ENCODE measurements at places on chromosomes 16 and 17.

DNA sequence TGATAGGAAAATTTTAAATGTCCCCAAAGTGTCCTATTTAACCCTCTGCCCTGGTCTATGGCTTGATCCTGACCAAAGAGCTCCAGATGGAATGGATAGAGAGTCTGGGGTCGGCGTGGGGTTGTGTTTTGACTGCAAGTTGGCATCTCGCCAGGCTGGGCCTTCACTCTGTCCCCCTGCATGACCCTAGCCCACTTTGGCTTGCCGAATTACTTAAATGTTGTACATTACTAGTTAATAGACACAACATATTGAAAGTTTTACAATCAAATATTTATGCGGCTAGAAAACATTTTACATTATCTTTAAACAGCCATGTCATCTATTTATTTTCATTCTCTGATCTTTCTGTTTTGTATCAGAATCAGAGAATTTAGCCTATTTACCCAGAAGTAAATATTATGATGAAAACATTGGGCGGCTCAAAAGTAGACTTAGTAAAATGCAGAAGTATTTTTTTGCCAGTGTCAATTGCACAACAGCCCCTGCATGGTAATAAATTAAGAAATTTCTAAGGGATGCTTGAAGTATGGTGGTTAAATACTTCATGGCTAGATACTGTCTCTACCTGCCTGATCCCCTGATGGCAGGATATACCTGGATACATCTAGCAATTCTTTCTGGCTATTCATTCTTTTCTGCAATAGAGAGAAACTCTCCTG lies 18.8 kb upstream of the MYOCD start:
- DNase-seq: no peak

DNA sequence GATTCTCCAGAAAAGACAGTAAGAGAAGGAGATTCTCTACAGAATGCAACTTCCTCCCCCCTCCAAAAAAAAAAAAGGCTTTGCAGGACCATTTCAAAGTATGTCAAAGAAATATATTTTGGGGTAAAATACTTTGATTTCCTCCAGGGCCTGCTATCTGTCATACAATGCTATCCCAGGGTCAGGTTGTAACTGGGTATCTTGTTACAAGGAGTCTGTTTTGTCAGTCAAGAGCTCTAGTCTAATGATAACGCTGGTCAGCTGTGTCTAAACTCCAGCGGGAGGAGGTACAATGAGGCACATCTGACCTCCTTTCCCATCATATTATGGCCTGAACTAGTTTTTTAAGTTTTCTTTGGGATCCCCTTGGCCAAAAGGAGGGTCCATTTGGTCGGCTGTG lies 408.4 kb upstream of the CDH5 start:
- no peak for DNase-seq

GRCh38 chr17:32350666-32351418 lies 885 bp downstream of the ZNF207 start:
- peak; percentile 58 for DNase-seq

GRCh38 chr16:30063893-30064728 lies 1.4 kb upstream of the ALDOA start:
- DNase-seq: no peak

- no peak for DNase-seq
These were observed 389.8 kb downstream of the CA10 start for GRCh38 chr17:51768706-51769105.

DNA sequence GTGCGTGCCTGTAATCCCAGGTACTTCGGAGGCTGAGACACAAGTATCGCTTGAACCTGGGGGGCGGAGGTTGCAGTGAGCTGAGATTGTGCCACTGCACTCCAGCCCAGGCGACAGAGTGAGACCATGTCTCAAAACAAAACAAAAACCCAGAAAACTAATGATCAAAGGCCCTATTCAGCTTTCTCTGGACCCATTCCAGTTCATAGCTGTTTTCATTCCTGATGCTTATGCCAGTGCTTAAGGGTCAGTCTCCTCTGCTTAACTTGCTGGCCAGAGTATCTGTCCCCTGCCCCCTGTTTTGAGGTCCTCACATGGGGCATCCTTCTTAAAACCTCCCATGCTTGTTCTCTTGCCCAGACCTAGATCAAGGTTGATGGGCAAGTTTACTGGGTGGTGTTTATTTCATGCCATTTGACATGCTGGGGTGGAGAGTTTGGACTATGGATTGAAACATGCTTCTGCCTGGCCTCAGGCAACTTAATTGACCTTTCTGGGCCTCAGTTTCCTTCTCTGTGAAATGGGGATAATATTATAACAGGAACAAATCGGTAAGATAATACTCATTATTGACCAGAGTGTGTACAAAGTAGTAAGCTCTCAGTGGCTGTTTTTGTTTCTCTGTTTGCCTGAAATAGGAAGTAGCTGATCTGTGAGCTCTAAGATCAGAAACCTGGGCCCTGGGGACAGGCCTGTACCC lies 369.8 kb downstream of the CPPED1 start:
- no peak for DNase-seq

DNA sequence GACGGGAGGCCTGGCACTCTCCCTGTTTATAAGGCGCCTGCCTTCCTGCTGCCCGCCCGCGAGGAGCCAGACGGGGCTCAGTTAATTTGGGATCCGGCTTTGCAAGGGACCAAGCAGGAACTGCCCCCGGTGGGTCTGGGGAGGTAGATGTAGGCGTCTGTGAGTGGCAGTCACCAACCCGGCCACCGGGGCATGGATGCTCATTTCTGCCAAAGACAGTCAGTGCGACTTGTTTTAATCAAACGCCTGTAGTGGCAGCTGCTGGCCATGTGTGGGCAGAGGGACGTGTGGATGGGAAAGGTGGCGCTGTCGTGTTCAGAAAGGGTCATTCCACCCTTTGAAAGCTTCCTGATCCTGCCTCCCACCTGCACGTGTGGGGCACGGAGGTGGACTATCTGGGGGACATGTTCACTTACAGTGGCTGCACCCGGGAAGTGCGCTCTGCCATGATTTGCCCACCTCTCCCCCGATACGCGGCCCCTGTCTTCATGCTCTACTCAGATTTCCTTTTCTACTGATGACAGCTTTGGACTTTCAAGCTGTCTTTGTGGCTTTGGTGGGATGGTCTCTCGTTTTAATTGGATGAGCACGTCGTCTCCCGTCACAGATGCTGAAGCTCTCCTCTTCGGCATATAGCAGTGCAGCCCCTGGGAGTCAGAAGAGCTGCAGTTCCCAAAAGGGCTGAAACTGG lies 60.3 kb upstream of the CIBAR2 start:
- DNase-seq: peak; percentile 51

DNA sequence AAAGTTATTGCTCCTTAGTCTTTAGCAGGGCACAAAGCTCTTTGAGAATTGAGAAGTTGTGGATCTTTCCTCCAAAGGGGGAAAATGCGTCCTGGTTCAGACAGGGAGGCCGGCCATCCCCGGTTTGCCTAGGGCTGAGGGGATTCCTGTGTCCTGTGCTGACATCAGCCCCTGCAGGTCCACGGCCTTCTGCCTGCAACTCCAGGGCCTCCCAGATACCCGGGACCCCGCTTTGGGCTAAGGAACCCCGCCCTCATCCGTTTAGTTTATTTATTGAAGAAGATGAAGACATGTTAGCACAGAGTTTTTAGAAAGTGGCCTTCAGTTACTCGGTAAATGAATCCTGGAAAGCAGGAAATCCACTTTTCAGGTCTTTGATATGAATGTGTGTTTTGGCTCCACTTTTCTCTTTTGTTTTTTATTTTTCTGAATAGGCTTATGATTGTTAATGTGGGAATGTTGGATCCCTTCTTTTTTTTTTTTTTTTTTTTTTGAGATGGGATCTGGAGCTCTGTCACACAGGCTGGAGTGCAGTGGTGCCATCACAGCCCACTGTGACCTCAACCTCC lies 65.6 kb downstream of the CRISPLD2 start:
- DNase-seq: no peak

- no peak for DNase-seq
These were observed 172.3 kb upstream of the CDH11 start for GRCh38 chr16:65294165-65294564.

- peak; percentile 34 for DNase-seq
These were observed 16.0 kb downstream of the BTBD17 start for GRCh38 chr17:74345433-74346241.

Data from HT1080 (cell line).